ENCODE measurements at places on chromosomes 3 and 15.

DNA sequence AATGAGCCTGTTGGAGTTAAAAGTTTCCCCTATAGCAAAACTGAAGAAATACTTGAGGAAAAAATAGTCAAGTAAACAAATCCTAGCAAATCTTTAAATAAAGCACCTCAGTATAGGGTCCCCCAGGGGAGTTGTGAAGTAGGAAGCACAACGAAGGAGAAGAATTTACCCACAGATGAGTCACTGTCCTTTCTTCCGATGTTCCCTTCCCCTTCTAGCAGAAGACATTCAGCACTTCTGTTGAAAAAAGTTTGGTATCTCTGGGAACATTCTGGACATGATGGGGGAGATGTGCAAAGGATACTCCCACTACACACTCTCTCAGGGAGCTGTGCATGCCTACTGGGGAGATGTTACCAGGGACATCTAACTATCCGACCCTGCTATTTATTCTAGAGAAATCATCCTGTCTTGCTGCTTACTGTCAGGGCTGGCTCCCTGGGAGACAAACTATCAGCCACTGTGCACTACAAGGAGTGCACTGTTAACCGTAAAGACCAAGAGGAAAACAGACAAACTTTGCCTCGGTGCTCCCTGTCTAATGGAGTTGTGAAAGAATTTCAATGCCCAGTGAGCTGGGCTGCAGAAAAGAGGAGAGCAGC lies 93.8 kb downstream of the RFTN1 start:
- peaks cover 10% of the 10 kb centered on the region for H3K36me3 ChIP-seq
- no peak for DNase-seq
- peaks cover 18% of the 10 kb centered on the region for H3K4me1 ChIP-seq
- no peak overlapping the region for H3K4me3 ChIP-seq

- no peaks in the 10 kb centered on the region for H3K36me3 ChIP-seq
- DNase-seq, result no peak
- peaks cover 3% of the 10 kb centered on the region for H3K27me3 ChIP-seq
- H3K27ac ChIP-seq, result no peak overlapping the region
- H3K4me1 ChIP-seq, result no peaks in the 10 kb centered on the region
These were observed 482.6 kb upstream of the TGFBR2 start for GRCh38 chr3:30123755-30124154.

DNA sequence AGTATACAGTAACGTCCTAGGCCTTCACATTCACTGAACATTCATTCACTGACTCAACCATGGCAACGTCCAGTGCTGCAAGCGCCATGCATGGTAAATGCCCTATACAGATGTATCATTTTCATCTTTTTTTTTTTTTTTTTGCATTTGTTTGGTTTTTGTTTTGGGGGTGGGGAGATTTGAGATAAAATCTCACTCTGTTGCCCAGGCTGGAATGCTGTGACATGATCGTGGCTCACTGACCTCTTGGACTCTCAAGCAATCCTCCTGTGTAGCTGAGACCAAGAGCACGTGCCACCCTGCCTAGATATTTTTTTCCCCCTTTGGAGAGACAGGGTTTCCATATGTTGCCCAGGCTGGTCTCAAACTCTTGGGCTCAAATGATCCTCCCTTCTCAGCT lies 37.4 kb downstream of the SUSD5 start:
- DNase-seq, result no peak
- no peaks in the 10 kb centered on the region for H3K36me3 ChIP-seq
- H3K4me1 ChIP-seq, result no peaks in the 10 kb centered on the region
- H3K27ac ChIP-seq, result no peak overlapping the region

- H3K27ac ChIP-seq, result no peak overlapping the region
- DNase-seq, result no peak
- no peaks in the 10 kb centered on the region for H3K4me1 ChIP-seq
- H3K36me3 ChIP-seq, result peaks cover 35% of the 10 kb centered on the region
These were observed 110.7 kb downstream of the EEFSEC start for GRCh38 chr3:128263946-128264345.

DNA sequence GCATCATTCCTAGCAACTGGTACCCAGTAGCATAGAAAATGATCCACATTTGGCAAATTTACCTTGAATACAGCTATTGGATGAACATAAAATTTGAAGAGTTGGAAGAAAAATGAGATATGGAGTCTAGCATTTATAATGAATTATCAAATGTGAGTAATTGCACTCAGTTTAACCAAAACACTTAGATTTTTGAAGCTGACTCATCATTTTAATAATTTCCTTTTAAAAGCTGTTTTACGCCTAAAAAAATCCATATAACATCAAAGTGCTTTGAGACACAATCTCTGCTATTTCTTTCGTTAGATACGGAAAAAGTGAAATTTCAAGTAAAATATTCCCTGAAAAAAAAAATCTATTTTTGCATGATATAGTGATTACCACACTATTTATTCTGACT lies 767.4 kb downstream of the ROBO2 start:
- H3K4me3 ChIP-seq, result no peak overlapping the region
- DNase-seq, result no peak
- H3K4me1 ChIP-seq, result no peaks in the 10 kb centered on the region
- H3K36me3 ChIP-seq, result no peaks in the 10 kb centered on the region
- no peaks in the 10 kb centered on the region for H3K27me3 ChIP-seq

- no peak overlapping the region for H3K4me3 ChIP-seq
- no peak for DNase-seq
- H3K4me1 ChIP-seq, result peaks cover 5% of the 10 kb centered on the region
- H3K27me3 ChIP-seq, result no peaks in the 10 kb centered on the region
- no peak overlapping the region for H3K27ac ChIP-seq
- peaks cover 6% of the 10 kb centered on the region for H3K36me3 ChIP-seq
These were observed 45.8 kb downstream of the EEFSEC start for GRCh38 chr3:128199110-128199509.

DNA sequence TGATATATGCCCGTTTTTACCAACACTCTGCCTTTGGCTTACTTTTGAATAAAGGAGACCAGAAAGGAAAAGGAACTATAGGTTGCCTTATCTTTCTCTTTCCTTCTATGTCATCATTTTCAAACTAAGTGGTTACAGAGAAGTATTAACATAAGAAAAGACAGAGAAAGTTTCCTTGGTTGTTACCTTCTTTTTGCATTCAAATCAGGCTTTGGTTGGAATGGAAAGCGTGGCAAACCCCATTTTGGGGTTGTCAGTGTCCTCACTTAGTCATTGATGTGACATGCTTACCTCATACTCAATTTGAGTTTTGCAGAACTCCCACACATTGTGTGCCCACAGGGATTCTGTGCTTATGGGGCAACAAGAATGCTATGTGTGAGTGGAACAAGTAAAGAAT lies 3.7 kb upstream of the THRB start:
- no peaks in the 10 kb centered on the region for H3K4me1 ChIP-seq
- no peak for DNase-seq
- peaks cover 30% of the 10 kb centered on the region for H3K27me3 ChIP-seq
- no peaks in the 10 kb centered on the region for H3K36me3 ChIP-seq
- H3K4me3 ChIP-seq, result no peak overlapping the region

DNA sequence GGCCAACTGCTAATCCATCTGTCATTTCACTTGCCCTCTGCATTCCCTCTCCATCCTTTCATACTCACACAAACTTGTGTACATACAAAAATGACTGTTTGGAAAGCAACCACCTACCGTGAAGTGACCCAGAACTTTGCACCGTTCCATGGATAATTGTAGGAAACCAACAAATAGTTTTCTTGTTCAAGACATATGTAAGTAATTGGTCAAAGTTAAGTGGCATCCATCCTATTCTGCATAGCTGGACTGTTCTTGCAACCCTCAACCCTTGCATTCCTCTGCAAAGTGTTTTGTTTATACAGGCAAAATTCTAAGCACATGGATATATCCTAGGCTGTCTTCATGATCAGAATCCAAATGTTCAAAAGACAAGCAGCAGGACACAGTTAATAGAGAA lies 592.5 kb downstream of the MECOM start:
- no peak overlapping the region for H3K4me3 ChIP-seq
- H3K27me3 ChIP-seq, result no peaks in the 10 kb centered on the region
- H3K36me3 ChIP-seq, result no peaks in the 10 kb centered on the region
- no peak overlapping the region for H3K27ac ChIP-seq

DNA sequence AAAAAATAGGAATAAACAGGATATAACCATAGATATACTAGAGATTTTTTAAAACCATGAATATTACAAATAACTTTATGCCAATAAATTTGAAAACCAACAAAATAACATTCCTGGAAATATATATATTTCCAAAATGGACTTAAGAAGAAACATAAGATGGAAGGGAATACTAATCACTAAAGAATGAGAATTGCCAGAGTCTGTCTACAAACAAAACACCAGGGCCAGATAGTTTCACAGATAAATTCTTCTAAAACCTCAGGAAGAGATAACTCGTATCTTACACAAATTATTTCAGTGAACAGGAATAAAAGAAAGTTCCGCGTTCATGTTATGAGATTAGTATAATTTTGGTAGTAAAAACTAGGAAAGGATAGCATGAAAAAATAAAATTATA lies 107.3 kb downstream of the HERC1 start:
- H3K36me3 ChIP-seq, result peaks cover 28% of the 10 kb centered on the region
- peaks cover 15% of the 10 kb centered on the region for H3K4me1 ChIP-seq
- H3K27me3 ChIP-seq, result no peaks in the 10 kb centered on the region
- no peak for DNase-seq
- no peak overlapping the region for H3K4me3 ChIP-seq

GRCh38 chr3:118986734-118987133 lies 47.9 kb downstream of the IGSF11 start:
- H3K27me3 ChIP-seq, result no peaks in the 10 kb centered on the region
- no peak overlapping the region for H3K4me3 ChIP-seq
- no peak for DNase-seq
- peaks cover 8% of the 10 kb centered on the region for H3K4me1 ChIP-seq
- H3K36me3 ChIP-seq, result no peaks in the 10 kb centered on the region

- H3K27ac ChIP-seq, result no peak overlapping the region
- H3K4me3 ChIP-seq, result no peak overlapping the region
- no peaks in the 10 kb centered on the region for H3K36me3 ChIP-seq
- H3K4me1 ChIP-seq, result peaks cover 13% of the 10 kb centered on the region
These were observed 23.7 kb downstream of the NEK10 start for GRCh38 chr3:27345493-27345892.

Data from activated CD4-positive, alpha-beta memory T cell treated with anti-CD3 and anti-CD28 coated beads for 36 hours (primary cell).